Motor neuron (in vitro differentiated cells): ENCODE measurements at places on chromosomes 11 and 22. TPM values are rescaled to one million over a fixed set of nuclear protein-coding genes. Genes with fewer than 3 reads are reported as not detected.

The FLRT1 gene
- 3.0 and 3.5 TPM in 2 replicates for total RNA-seq

The OR5P2 gene
- total RNA-seq: 1.3 and 1.4 TPM in 2 replicates

The MAJIN gene
- 0.29 and 1.8 TPM in 2 replicates for total RNA-seq

The CCDC116 gene
- 0.25 and 0.81 TPM in 2 replicates for total RNA-seq

The BCO2 gene
- 11.6 and 12.9 TPM in 2 replicates for total RNA-seq

The OR51B5 gene
- total RNA-seq: 0.33 and 0.50 TPM in 2 replicates

The IFTAP gene
- 27.3 and 40.9 TPM in 2 replicates for total RNA-seq

The CNTN5 gene
- total RNA-seq: 8.8 and 10.4 TPM in 2 replicates

The C22orf15 gene
- 0.83 and 1.6 TPM in 2 replicates for total RNA-seq

The YPEL4 gene
- total RNA-seq: 13.1 and 13.9 TPM in 2 replicates

The OR10A4 gene
- 0.18 TPM in 1 of 2 replicates, not detected in the other for total RNA-seq

The KCNK4 gene
- 0.27 TPM in 1 of 2 replicates, not detected in the other for total RNA-seq

The SMTNL1 gene
- total RNA-seq: 0.57 and 0.60 TPM in 2 replicates

The CCDC88B gene
- total RNA-seq: 1.1 and 1.8 TPM in 2 replicates

The RIMBP3B gene
- 0.38 and 0.54 TPM in 2 replicates for total RNA-seq

The SCN4B gene
- 8.6 and 10.6 TPM in 2 replicates for total RNA-seq

The GDPD4 gene
- total RNA-seq: 2.2 and 3.9 TPM in 2 replicates

The ISX gene
- 0.14 and 0.49 TPM in 2 replicates for total RNA-seq

The TRPM5 gene
- total RNA-seq: 0.11 TPM in 1 of 2 replicates, not detected in the other

The OR5D13 gene
- not detected in 2 replicates for total RNA-seq

The SLC22A25 gene
- total RNA-seq: not detected in 2 replicates

The GGTLC2 gene
- total RNA-seq: not detected in 2 replicates
